ENCODE measurements at places on chromosomes 4 and X.

- DNase-seq: peak; percentile 56
These were observed 113.3 kb downstream of the ELOVL6 start for GRCh38 chr4:110085131-110085530.

DNA sequence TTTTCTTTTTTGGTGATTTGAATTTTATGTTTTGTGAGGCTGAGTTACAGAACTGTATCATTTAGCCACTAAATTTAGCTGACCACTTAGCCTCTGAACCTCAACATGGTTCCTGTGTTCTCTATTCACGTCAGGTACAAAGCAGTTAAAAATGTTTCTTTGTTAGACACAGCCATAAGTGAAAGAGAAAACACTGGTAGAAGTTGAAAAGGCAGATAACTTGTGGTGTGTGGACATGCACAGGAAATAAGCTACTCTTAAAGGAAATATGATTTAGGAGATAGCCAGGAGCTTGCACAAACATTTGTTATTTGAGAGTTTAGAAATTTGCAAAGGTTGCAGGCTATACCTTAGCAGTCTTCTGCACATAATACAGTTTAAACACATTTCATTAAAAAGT is 171.0 kb upstream of the RPS6KA3 start:
- DNase-seq: no peak

DNA sequence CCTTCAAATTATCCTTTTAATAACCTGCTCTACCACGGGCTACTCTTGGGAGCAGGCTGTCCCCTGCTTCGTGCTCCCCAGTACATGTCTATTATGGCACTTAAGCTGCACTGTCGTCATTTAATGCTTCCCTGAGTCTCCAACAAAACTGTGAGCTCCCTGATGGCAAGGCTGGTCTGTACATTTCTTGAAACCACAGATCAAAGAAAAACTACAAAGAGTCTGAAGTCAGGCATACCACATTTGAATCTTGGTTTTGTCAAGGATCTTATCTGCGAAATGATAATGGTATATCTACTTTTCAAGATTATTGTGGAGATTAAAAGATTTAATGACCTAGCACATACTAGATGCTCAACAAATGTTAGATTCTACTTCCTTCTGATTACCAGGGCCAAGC is 45.7 kb downstream of the MAML3 start:
- DNase-seq: no peak

DNA sequence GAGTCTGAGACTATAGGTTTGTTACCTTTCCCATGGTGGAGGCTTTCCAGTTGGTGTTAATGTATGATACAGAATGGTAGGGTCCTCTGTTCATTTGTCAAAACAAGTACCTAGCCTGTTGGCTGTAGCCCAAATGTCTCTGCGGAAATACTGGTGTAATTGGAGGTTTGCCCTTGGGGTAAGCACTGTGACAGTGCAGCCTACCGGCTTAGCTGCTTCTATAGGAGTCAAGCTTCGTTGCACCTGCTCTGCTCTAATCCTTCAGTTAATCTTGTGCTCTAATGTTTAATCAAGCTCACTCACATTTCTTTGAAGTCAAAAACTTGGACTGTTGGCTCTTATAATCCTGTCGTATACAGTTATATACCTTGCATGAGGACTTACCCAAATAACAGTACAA is 203.4 kb downstream of the CCNG2 start:
- peak; percentile 48 for DNase-seq

- DNase-seq: no peak
These were observed 64.5 kb downstream of the ANXA3 start for GRCh38 chr4:78616046-78616498.

DNA sequence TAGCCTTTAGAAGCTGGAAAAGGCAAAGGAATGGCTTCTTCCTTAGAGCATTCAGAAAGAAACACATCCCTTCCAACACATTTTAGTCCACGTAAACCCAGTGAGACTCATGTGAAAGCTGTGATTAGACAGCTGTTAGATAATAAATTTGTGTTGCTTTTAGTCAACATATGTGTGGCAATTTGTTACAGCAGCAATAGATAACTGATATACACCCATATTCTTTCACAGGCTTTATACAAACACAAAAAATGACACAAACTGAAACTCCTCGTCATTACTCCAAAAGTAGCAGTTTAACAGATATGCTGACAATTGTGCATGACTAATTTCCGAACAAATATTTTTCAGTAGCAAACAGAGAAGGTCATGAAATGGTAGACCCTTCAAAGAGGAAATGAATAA is 65.3 kb downstream of the ANTXR2 start:
- no peak for DNase-seq

GRCh38 chr4:35525192-35525978 is 718.9 kb downstream of the ARAP2 start:
- no peak for DNase-seq

DNA sequence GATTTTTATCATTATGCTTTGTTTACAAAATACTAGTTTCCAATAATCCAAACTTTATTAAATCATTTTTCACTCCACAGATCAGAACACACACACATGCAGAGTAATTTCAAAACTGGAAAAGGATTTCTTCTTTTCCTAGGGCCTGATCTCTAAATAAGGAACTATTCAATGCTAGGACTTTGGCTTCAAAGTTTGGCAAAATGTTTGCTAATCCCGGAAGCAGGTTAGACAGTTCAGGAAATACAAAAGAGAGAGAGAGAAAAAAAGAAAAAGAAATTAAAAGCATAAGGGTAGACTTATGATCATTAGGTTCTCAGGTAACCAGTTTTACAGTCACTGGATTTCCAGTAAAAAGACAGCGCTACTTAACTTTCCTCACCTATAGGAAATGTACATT is 211.0 kb downstream of the DCLK2 start:
- no peak for DNase-seq

DNA sequence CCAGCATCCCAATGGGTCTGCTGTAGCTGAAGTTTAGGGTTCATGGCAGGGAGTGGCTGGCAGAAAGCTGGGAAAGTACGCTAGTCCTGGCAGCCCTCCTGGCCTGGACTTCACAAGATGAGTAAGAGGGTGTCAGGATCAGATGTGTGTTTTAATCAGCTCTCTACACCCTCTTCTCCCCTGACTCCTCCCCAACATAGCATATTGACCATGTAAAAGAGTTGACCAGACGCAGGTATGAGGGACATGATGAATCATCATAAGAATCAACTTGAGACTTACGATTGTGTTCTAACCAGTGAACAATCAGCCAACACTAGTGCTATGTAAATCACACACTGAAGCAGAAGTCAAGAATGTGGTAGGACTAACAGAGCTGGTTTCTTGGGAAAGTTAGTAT is 5.3 kb downstream of the SOWAHB start:
- no peak for DNase-seq

DNA sequence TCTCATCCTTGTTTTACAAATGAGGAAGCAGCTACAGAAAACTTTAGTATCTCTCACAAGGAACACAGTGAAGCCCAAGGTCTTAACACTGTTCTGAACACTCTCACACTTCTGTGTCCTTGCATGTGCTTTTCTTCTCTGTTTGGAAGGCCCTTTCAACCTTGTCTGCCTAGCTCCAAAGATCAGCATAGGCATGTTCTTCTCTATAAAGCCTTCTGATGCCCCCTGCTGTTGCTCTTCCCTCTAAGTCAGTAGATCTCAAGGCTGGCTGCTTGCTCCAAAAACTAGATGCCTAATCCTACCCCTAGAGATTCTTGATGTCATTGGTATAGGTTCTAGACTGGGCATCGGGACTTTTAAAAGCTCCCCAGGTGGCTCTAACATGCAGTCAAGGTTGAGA is 5.9 kb downstream of the APOO start:
- peak; percentile 51 for DNase-seq

DNA sequence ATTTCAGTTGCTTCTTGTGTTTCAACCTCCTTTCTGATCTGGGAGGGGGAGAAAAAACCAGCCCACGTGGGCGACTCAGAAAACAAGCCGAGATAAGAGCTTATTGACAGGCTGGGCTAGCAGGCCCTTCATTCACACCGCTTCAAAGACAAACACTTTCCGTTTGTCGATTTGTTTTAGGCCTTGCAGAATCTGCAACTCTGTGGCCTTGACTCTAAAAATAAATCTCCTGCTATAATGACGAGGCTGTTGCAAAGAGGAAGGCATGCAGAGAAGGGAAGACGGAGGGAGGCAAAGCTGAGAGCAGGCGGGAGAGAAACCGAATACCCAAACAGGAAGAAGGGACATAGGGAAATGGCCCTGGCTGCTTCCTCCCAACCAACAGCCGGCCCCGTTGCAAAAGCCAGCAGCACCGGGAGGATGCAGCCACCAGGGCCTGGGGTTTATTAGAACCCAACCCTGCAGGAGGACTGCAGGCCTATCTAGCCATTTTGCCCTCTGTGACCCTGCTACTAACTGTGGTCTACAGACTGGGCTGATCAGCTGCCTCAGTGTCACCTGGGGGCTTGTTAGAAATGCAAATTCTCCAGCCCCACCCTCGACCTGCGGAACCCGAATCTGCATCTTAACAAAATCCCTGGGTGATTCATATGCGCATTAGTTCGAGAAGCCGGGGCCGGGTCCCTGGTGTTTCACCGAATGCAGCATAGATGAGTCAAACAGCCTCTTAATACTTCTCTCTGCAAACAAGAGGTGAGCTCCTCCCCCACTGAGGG is 325.5 kb downstream of the BCOR start:
- DNase-seq: no peak

DNA sequence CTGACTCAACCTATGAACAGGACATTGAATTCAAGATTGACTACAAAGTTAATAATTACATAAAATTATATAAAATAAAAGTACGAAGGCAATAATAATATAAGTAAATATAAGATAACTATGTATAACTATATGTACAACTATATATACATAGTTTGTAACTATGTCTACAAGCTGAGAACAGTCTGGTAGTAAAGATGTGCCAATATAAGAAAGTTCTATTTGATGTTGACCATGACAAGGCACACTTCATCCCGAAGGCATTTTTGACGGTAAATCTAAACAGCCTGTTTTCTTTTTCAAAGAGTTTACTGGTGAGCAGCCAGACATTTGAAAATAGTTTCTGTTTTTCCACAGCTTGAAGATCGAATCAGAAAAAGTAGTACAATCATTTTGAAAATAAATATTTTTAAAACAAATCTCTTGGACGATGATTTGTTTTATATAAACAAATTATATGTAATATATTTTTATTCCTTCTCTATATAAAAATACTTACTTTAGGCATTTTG is 112.9 kb downstream of the CEP44 start:
- no peak for DNase-seq

DNA sequence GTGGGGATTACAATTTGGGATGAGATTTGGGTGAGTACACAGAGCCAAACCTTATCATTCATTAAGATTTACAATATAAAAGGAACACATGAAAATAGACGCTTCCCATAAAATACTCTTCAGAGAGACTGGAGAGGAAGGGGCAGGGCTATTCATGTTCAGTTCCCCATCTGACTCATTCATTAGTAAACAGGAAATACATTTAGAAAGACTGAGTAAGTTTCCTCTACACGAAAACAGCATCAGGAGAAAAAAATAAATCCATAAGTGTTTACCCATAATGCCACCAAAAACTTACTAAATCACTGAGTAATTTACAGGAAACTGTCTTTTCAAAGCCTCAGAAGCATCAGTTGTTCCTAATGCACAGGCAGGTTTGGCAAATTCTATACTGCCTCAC is 255.4 kb upstream of the CXorf51A start:
- no peak for DNase-seq

DNA sequence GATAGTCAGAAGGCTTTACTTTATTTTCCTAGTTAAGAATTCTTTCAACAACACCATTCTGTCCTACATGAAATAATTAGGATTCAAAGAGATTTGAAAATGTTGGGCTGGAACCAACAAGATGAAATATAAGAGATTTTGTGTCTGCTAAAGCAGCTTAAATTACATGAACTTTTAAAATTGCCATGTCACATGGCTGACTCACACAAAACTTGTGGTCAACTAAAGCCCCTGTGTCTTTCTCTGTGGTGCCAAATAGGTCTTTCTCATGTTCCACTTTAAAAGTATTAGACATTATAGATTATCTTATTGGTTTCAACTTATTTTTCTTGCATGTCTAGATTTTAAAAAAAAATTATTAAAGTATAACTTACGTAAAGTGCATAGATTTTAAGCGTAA is 60.8 kb upstream of the FHL1 start:
- no peak for DNase-seq

GRCh38 chr4:151472297-151472696 is 63.3 kb downstream of the FHIP1A start:
- DNase-seq: no peak

DNA sequence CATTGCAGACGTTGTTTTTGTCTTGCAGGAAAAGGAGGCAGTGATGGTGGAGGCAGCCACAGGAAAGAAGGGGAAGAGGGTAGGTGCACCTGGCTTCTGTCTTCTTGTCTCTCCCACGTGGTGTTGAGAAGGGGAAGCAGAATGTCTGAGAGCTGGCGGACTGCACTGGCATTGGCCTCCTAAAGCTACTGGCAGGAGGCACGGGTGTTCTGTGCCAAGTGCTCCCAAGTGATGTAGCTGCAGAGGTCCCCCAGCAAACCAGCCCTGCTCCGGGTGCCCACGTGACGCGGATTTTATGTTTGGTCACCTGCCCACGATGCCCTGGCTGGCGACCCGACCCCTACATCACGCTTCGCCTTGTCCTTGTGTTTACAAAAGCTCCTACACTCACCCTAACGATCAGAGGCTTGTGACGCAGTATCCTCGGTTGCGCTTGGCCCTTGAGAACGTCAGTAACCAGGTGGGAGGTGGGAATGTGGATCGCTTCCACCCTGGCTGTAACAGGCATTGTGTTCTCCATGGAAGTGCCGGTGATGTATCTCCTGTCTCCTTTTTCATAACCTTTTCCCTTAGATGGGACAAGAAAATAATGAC is 28.5 kb upstream of the XG start:
- DNase-seq: no peak

DNA sequence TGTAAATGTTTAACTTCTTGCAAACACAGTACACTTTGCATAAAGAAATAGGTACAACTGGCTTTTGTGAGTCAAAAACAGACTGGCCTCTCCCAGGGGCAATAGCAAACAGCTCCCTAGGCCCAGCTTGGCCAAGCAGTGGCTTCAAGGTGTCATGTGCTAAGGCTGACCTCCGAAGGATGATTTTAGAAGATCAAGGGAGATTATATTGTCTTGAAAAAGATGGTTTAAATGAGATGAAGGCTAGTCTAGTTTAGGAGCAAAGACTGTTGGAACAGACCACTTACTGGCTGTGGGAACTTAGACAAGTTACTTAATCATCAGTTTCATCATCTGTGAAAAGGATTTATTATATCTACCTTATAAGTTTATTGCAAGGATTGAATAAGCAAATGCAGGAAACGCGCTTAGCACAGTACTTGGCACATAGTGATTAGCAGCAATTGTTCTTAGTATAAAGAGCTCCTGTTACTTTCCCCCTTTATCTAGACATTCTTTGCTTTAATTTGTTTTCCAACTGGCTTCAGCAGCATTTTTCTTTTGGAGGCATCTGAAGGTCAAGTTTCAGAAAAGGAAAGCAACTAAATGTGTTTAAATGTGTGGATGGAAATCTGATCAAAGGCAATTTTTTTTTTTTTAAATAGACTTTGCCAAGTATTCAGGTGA is 17.2 kb downstream of the ANXA3 start:
- no peak for DNase-seq

- DNase-seq: peak; percentile 66
These were observed 5.6 kb upstream of the CT47C1 start for GRCh38 chrX:119067023-119067739.
